ENCODE measurements at places on chromosomes 5 and 9. TPM values are rescaled to one million over a fixed set of nuclear protein-coding genes. Genes with fewer than 3 reads are reported as not detected.
A peak's percentile ranks its signal among the peaks of the same experiment; 100 is the strongest.

Gene TAF9
- polyA plus RNA-seq, result 98.4 TPM

Gene PDGFRB
- 124 TPM for polyA plus RNA-seq

Gene MYMK
- not detected for polyA plus RNA-seq

Gene PCDHA5
- polyA plus RNA-seq, result not detected

Gene TNC
- 236 TPM for polyA plus RNA-seq

Gene IL4
- not detected for polyA plus RNA-seq

Gene TMEM171
- polyA plus RNA-seq, result 4.9 TPM

Gene HMCN2
- polyA plus RNA-seq, result 0.03 TPM

Gene N4BP3
- polyA plus RNA-seq, result 0.14 TPM

Gene AQP7
- polyA plus RNA-seq, result 0.07 TPM

Gene LHX3
- polyA plus RNA-seq, result not detected

Gene SIT1
- polyA plus RNA-seq, result not detected

Gene AHRR
- 37.1 TPM for polyA plus RNA-seq

DNA sequence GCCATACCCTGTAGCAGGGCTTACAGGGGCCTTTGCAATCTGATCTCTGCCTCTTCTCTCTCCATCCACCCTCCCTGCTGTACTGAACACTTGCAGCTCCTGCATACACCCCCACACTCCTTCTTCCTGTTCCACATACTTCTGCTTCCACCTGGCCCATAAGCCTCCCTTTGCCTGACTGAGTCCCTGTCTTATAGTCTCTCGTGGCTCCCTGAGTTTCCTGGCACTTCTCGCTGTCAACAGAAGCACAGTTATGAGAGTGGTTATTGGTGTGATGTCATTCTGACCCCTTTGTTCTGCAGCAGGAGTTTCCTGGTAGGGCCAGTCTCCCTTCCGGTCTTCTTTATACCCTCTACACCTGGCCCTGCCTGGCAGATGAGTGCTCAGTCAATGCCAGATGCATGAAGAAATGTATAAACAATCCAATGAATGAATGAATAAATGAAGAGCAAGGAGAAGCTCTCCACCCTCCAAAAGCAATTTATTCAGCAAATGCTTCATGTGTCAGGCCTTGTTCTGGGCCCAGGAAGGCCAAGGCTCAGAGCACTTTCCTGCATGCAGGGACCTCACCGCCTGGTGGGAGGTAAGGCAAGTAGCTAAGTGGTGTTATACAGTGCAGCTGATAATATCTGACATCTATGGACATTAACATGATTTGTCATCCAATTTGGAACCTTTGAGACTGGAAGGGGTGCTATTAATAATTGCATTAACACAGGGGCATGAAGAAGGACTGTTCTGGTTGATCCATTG lies 20.5 kb upstream of the CSF1R start:
- no peak overlapping the region for H3K4me3 ChIP-seq
- peaks cover 14% of the 10 kb centered on the region for H3K4me1 ChIP-seq
- DNase-seq, result no peak
- H3K27ac ChIP-seq, result no peak overlapping the region

DNA sequence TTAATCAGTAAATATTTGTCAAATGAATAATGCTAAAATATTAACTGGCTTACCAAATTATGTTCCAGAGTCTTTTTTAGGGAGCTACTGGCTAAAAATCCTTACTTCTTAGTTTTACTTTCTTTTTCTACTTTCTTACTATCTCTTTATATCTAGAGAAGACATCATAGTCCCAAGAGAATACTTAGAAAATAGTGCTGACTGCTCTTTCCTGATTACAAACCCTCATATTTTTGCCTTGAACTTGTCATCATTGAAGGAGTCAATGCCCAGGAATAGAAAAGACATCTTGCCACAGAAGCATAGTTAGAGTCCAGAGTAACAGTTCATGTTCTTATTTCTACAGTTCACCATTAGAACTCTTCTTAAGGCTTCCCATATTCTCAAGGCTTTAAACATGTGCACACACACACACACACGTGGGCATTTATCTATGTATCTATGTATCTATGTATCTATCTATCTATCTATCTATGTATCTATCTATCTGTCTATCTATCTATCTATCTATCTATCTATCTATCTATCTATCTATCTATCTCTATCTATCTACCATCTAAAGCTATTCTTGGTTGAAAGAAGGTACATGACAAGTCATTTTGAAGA lies 654.3 kb downstream of the ANXA1 start:
- H3K36me3 ChIP-seq, result no peaks in the 10 kb centered on the region
- H3K4me3 ChIP-seq, result no peak overlapping the region
- H3K4me1 ChIP-seq, result no peaks in the 10 kb centered on the region

GRCh38 chr5:175796536-175797499 lies 74.6 kb upstream of the CPLX2 start:
- no peaks in the 10 kb centered on the region for H3K36me3 ChIP-seq
- no peak overlapping the region for H3K27ac ChIP-seq
- H3K4me1 ChIP-seq, result peaks cover 1% of the 10 kb centered on the region
- no peak overlapping the region for H3K4me3 ChIP-seq
- peaks cover 6% of the 10 kb centered on the region for H3K27me3 ChIP-seq

GRCh38 chr5:12647613-12648012 lies 743.4 kb upstream of the CTNND2 start:
- H3K27ac ChIP-seq, result no peak overlapping the region
- no peak for DNase-seq
- H3K27me3 ChIP-seq, result no peaks in the 10 kb centered on the region
- H3K36me3 ChIP-seq, result no peaks in the 10 kb centered on the region
- no peaks in the 10 kb centered on the region for H3K4me1 ChIP-seq

DNA sequence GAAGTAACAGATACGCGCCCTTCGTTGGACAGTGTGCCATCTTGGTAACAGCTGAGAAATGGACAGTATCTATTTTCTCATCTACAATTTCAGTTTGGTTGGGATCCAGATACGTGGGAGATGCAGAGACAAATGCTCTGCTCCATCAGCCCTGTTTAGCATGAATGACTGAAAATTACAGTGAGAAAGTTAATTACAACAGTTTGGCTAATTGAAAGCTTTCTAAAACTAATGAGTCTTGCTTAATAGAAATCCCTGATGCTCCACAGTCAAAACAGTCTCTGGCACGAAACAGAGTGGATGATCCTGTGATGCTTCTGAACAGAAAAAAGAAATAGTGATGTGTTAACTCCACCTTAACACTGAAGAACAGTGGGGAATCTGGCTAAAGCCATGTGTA lies 140.2 kb downstream of the DNAH5 start:
- no peak overlapping the region for H3K27ac ChIP-seq
- H3K4me3 ChIP-seq, result no peak overlapping the region
- peaks cover 2% of the 10 kb centered on the region for H3K4me1 ChIP-seq
- H3K27me3 ChIP-seq, result no peaks in the 10 kb centered on the region
- H3K36me3 ChIP-seq, result peaks cover 14% of the 10 kb centered on the region

DNA sequence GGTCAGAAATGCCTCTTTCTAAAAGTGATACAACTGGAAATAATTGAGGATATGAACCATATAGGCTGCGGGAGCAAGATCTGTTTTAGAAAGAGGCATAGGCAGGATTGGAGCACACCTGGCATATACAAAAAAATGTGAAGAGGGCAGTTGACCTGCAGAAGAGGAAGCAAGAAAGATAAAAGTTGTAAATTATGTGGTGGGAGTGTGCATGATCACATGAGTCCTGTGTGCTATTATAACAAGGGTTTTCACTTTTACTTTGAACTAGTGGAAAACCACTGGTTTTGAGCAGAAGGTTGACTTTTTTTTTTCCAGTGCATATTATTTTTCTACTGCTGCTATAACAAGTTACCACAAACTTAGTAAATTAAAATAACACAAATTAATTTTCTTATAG lies 489.3 kb downstream of the ANXA1 start:
- no peak overlapping the region for H3K4me3 ChIP-seq
- DNase-seq, result no peak
- H3K27ac ChIP-seq, result no peak overlapping the region

DNA sequence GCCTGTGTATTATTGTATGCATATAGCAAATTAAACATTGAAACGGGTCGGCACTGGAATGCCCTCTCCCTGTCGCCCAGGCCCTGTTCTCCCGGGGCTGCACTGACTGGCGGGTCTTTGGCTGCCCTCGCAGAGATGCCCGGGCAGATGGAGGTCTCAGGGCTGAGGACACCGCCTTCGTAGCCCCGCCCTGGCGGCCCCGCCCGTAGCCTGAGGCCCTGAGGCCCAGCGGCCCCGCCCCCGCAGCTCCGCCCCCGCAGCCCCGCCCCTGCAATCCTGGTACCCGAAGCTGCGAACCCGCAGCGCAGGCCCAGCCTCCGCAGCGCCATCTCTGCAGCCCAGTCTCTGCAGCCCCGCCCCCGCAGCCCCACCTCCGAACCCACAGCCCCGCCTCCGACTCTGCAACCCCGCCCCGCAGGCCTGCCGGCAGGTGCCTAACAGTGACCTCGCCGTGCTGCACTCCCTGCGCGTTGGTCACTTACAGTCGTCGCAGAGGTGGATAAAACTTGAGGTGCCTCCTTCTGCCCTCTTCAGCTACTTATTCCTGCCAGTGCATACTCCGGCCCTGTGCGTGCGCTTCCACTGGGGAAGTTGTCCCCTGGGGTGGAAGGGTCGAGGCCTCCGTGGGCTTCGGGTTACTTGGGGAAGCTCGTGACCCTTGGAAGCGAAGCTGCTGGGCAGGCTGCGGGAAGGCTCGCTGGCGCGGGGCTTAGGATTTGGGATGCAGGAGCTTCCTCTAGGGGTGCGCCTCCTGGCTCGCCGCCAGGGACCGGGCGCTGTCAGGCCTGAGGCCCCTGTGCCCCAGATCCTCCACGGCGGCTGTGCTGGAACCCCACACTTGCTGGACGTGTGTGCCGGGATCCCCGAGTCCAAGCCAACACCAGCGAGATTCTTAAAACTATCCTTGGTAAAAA lies 72.3 kb downstream of the ICE1 start:
- H3K4me3 ChIP-seq, result no peak overlapping the region
- peak; percentile 25 for DNase-seq
- no peaks in the 10 kb centered on the region for H3K4me1 ChIP-seq

DNA sequence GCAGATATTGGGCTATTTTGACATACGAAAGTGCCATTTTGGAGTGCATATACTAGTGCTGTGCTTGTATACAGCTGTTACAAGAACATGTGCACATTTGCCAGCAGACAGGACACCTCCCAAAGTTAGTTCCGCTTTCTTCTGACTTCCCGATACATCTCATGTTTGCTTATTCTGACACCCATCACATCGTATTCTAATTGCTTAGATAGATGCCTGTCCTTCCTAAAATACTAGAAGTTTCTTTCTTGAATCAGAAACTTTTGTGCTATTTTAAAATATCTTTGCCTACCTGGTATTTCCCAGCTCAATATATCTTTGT lies 177.8 kb downstream of the TTLL11 start:
- H3K4me3 ChIP-seq, result no peak overlapping the region
- no peaks in the 10 kb centered on the region for H3K27me3 ChIP-seq
- no peak overlapping the region for H3K27ac ChIP-seq
- DNase-seq, result no peak

GRCh38 chr5:50340757-50341156 lies 100.3 kb downstream of the EMB start:
- H3K36me3 ChIP-seq, result no peaks in the 10 kb centered on the region
- no peak overlapping the region for H3K27ac ChIP-seq
- DNase-seq, result no peak
- H3K4me1 ChIP-seq, result no peaks in the 10 kb centered on the region

GRCh38 chr5:51902512-51902911 lies 519.3 kb downstream of the ISL1 start:
- no peaks in the 10 kb centered on the region for H3K4me1 ChIP-seq
- H3K27me3 ChIP-seq, result no peaks in the 10 kb centered on the region
- no peak overlapping the region for H3K27ac ChIP-seq
- no peak overlapping the region for H3K4me3 ChIP-seq
- H3K36me3 ChIP-seq, result no peaks in the 10 kb centered on the region
- no peak for DNase-seq

GRCh38 chr9:101993771-101994170 lies 255.3 kb upstream of the GRIN3A start:
- H3K4me3 ChIP-seq, result no peak overlapping the region
- H3K36me3 ChIP-seq, result no peaks in the 10 kb centered on the region
- no peak for DNase-seq
- no peaks in the 10 kb centered on the region for H3K4me1 ChIP-seq
- H3K27ac ChIP-seq, result no peak overlapping the region

GRCh38 chr5:39395521-39395920 lies 29.3 kb downstream of the DAB2 start:
- no peaks in the 10 kb centered on the region for H3K27me3 ChIP-seq
- H3K4me1 ChIP-seq, result peaks cover 29% of the 10 kb centered on the region
- DNase-seq, result peak; percentile 46
- no peak overlapping the region for H3K27ac ChIP-seq

DNA sequence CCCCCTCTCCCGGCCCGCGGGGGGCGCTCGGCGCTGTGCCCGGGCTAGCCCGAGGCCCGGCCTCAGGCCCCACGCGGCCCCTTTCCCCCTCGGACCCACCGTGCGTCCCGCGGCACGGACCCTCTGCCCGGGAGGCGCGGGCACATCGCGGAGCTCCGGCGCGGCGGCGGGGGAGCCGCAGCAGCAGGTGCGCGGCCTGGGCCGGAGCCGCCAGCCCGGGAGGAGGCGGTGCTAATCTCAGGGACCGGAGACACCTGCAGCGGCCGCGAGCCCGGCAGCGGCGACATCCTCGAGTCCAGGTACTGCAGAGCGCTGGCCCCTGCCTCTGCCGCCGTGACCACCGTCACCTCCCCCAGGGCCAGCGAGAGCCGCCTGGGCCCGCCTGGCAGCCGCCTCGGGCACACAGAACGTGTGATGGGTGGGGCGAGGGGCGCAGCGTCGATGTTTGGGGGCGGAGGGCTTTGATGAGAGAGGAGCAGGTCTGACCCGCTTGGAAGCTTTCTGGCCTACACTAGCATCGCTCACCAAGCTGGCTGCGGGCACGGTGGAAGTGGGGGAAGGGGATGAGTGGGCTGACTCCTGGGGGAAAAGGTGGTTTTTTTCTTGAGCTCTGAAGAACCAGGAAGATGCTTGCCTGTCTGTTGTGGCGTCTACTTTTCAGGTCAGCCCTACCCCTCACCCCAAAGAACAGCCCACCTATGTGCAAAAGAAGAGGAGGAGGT lies 524 bp downstream of the CYFIP2 start:
- H3K27me3 ChIP-seq, result peaks cover 21% of the 10 kb centered on the region
- peak overlapping the region; percentile 80 for H3K4me3 ChIP-seq
- no peaks in the 10 kb centered on the region for H3K4me1 ChIP-seq
- no peak overlapping the region for H3K27ac ChIP-seq

- H3K27ac ChIP-seq, result no peak overlapping the region
- no peaks in the 10 kb centered on the region for H3K36me3 ChIP-seq
- H3K27me3 ChIP-seq, result no peaks in the 10 kb centered on the region
- peak; percentile 10 for DNase-seq
- H3K4me3 ChIP-seq, result no peak overlapping the region
- H3K4me1 ChIP-seq, result no peaks in the 10 kb centered on the region
Measured at GRCh38 chr5:27191786-27192510, 153.6 kb upstream of the CDH9 start.

- no peak overlapping the region for H3K27ac ChIP-seq
- no peak overlapping the region for H3K4me3 ChIP-seq
- peaks cover 13% of the 10 kb centered on the region for H3K4me1 ChIP-seq
- DNase-seq, result peak; percentile 39
- no peaks in the 10 kb centered on the region for H3K36me3 ChIP-seq
Measured at GRCh38 chr9:108047264-108047663, 557.7 kb upstream of the KLF4 start.

Measured in IMR-90 (cell line).